Caco-2 (cell line): ENCODE measurements at places on chromosomes 1 and 21. TPM values are rescaled to one million over a fixed set of nuclear protein-coding genes. Genes with fewer than 3 reads are reported as not detected.
A peak's percentile ranks its signal among the peaks of the same experiment; 100 is the strongest.

GRCh38 chr1:47569681-47570470 lies 132.0 kb downstream of the FOXD2 start:
- no peaks in the 10 kb centered on the region for H3K27me3 ChIP-seq
- H3K4me1 ChIP-seq: peaks cover 12% of the 10 kb centered on the region
- peak; percentile 72 for DNase-seq
- H3K27ac ChIP-seq: no peak overlapping the region
- no peak overlapping the region for H3K4me3 ChIP-seq
- no peaks in the 10 kb centered on the region for H3K36me3 ChIP-seq

DNA sequence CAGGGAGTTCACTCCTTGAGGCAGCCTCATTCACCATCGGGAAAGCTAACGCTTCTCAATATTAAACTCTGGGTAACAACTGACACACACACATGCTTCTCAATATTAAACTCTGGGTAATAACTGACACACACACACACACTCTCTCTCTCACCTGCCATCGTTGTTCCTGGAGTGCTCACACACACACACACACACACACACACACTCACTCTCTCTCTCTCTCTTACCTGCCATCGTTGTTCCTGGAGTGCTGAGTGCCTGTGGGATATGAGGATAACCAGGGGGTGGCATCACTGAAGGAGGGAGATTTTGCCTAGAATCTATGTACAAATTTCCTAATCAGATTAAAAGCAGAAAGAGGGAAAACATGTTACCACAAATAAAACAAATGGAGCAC lies 17.1 kb upstream of the GUCA2A start:
- peaks cover 2% of the 10 kb centered on the region for H3K36me3 ChIP-seq
- H3K27ac ChIP-seq: no peak overlapping the region
- H3K4me3 ChIP-seq: no peak overlapping the region
- peaks cover 19% of the 10 kb centered on the region; the same call in 1 of the 2 replicates for H3K4me1 ChIP-seq
- no peaks in the 10 kb centered on the region for H3K27me3 ChIP-seq

- no peak overlapping the region for H3K4me3 ChIP-seq
- no peak overlapping the region for H3K27ac ChIP-seq
- DNase-seq: no peak
- H3K27me3 ChIP-seq: no peaks in the 10 kb centered on the region
- no peaks in the 10 kb centered on the region; the same call in 1 of the 2 replicates for H3K4me1 ChIP-seq
Observed at GRCh38 chr1:40873863-40874472, 11.8 kb upstream of the CITED4 start.

DNA sequence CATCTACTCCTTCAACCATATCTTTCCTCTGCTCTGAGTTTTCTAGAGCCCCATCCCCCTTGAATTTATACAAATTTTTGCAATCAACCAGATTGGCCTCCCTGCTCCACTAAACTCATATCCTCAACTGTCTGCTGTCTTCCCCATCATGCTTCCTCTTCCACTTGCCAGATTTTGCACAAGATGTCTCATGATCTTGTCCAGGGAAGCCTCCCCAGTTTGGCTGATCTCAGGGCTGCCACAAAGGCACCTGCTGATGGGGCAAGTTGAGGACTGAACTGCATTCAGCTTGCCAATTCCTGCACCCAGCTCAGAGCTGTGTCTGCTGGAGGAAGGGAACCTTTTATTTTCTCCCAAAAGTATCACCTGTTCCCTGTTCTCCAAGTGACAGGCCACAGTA lies 3.9 kb upstream of the KCNJ9 start:
- no peak for DNase-seq
- H3K27me3 ChIP-seq: no peaks in the 10 kb centered on the region
- no peaks in the 10 kb centered on the region for H3K36me3 ChIP-seq
- no peak overlapping the region for H3K4me3 ChIP-seq
- H3K4me1 ChIP-seq: no peaks in the 10 kb centered on the region
- H3K27ac ChIP-seq: no peak overlapping the region

DNA sequence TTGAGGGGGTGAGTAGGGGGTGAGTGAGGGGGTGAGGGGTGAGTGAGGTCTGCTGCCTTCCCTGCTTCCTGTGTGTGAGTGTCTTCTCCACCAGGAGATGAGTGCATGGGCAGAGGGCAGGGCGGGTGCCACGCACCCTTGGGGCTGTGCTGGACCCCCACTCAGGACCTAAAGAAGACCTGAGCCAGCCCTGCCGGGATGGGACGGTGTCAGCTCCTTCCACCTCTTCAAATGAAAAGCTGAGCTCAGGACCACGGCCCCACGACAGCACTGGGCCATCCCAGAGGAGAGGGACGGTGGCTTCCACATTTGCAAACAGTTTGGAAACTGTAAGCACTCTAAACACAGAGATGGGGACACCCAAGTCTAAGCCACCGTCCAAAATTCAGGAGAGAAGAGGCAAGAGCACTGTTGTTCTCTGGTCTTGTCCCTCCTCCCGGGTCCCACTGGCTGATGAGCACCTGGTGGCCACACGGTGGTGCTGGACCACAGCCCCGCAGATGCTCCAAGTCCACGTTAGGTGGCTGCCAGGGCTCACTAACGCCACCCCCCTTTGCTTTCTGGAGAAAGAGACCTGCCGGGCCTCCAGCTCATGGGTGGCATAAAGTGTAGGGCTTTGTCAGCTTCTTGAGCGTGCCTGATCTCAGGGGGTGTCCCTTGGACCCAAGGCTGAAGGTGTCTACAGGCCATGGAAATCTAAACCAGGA lies 32.1 kb downstream of the TMPRSS2 start:
- 0 out of 2 replicates have a peak, but pooled peaks cover 3% of the 10 kb centered on the region for H3K36me3 ChIP-seq
- no peaks in the 10 kb centered on the region for H3K27me3 ChIP-seq
- H3K4me1 ChIP-seq: peaks cover 34% of the 10 kb centered on the region
- no peak for DNase-seq
- H3K27ac ChIP-seq: no peak overlapping the region

DNA sequence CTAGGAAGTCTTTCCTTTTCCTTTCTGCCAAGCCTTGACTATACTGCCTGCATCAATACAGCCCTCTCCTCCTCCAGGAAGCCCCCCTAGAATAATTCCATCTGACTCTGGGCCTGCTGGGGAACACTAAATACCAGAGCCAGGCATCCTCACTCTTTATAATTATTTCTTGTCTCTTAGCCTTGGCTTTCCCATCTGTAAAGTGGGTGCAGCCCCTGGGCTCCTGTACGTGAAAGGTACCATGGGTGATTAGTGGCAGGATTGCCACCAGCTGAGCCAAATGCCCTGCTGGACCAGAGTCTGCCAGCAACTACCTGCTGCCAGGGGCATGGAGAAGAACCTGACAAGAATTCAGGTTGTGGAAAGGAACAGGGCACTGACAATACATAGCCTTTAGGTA lies 58.7 kb downstream of the LGR6 start:
- H3K27me3 ChIP-seq: no peaks in the 10 kb centered on the region
- DNase-seq: peak; percentile 8

DNA sequence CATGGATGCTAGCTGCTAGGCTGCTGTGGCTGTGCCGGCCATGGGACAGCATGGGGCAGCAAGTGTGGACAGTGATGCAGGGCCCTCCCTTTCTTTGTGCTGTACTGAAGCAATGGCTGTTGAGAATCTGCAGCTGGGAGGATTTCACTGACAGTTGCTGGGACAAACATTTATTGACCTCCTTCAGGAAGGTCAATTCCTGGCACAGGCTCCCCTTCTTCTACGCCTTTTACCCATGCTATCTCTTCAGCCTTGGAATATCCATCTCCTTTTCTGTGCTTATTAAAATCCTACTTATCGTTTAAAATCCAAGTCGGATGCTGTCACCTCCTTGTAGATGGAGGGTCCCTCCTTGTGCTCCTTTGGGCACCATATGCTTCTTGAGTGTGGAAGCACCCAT lies 213.1 kb upstream of the USP24 start:
- H3K36me3 ChIP-seq: no peaks in the 10 kb centered on the region
- H3K4me1 ChIP-seq: peaks cover 43% of the 10 kb centered on the region
- H3K27me3 ChIP-seq: no peaks in the 10 kb centered on the region
- no peak overlapping the region for H3K4me3 ChIP-seq
- H3K27ac ChIP-seq: peak overlapping the region; percentile 84
- no peak for DNase-seq

- no peak overlapping the region for H3K27ac ChIP-seq
- H3K27me3 ChIP-seq: no peaks in the 10 kb centered on the region
- no peaks in the 10 kb centered on the region for H3K36me3 ChIP-seq
- no peak for DNase-seq
- no peak overlapping the region for H3K4me3 ChIP-seq
Observed at GRCh38 chr1:207959141-207959825, 48.4 kb upstream of the CD34 start.

DNA sequence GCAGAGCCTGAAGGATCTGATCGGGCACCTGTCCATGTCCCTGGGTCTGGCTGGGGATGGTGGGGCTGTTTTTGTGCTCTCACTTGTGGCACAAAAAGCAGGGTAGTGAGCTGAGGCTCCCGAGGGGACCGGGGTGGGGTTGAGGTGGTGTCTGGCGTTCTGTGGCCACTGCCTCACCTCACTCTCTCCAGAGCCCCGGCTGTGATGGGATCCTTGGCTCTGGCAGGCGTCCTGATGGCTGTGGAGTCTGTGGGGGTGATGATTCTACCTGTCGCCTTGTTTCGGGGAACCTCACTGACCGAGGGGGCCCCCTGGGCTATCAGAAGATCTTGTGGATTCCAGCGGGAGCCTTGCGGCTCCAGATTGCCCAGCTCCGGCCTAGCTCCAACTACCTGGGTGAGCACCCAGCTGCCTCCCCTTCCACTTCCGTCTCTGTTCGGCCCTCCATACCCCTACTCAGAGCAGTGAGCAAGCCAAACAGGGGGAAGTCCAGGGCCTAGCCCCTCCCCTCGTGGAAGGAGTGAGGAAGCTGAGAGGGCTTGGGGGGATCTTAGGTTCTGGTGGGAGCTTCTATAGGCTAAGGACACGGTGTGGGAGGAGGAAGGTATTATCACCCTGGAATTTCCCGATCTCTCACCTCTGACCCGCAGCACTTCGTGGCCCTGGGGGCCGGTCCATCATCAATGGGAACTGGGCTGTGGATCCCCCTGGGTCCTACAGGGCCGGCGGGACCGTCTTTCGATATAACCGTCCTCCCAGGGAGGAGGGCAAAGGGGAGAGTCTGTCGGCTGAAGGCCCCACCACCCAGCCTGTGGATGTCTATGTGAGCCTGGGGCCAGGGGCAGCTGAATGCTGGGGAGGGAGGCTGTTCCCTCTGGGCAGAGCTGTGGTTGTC lies 7.0 kb downstream of the ADAMTSL4 start:
- DNase-seq: no peak
- peaks cover 33% of the 10 kb centered on the region for H3K4me1 ChIP-seq
- H3K4me3 ChIP-seq: no peak overlapping the region
- no peaks in the 10 kb centered on the region for H3K27me3 ChIP-seq

GRCh38 chr1:58575551-58576324 lies 1.3 kb downstream of the TACSTD2 start:
- DNase-seq: no peak
- H3K27me3 ChIP-seq: no peaks in the 10 kb centered on the region
- peaks cover 7% of the 10 kb centered on the region; the same call in 1 of the 2 replicates for H3K4me1 ChIP-seq
- H3K4me3 ChIP-seq: peak overlapping the region; percentile 66
- H3K36me3 ChIP-seq: no peaks in the 10 kb centered on the region
- H3K27ac ChIP-seq: peak overlapping the region; percentile 63

DNA sequence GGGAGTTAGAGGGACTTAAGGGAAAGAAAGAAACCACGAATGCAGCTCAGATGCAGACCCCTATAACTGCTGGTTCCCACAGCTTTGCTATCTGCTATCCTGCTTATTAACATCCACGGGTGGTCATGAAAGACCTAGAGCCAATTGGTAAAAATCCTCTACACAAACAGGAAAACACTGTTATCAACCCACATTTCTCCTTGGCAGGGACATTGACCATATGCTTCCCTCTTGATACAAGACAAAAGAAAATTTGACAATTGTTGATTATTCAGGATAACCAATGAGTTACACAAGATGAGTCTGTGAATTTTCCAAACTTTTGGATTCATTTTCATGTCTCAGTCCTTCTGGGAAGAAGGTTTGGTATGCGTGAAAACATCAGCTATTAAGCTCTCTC lies 90.4 kb downstream of the TIAM1 start:
- H3K27me3 ChIP-seq: no peaks in the 10 kb centered on the region
- H3K4me3 ChIP-seq: no peak overlapping the region
- no peak for DNase-seq
- no peak overlapping the region for H3K27ac ChIP-seq
- H3K4me1 ChIP-seq: no peaks in the 10 kb centered on the region

- H3K27ac ChIP-seq: no peak overlapping the region
- no peak overlapping the region for H3K4me3 ChIP-seq
- no peaks in the 10 kb centered on the region for H3K36me3 ChIP-seq
Observed at GRCh38 chr21:43603641-43604504, 55.4 kb downstream of the HSF2BP start.

GRCh38 chr1:60222360-60223115 lies 149.0 kb upstream of the C1orf87 start:
- no peak for DNase-seq
- no peak overlapping the region for H3K4me3 ChIP-seq
- no peak overlapping the region for H3K27ac ChIP-seq
- no peaks in the 10 kb centered on the region for H3K36me3 ChIP-seq
- H3K4me1 ChIP-seq: no peaks in the 10 kb centered on the region

GRCh38 chr21:22925032-22925431 lies 1926.8 kb downstream of the NCAM2 start:
- H3K36me3 ChIP-seq: no peaks in the 10 kb centered on the region
- H3K4me1 ChIP-seq: no peaks in the 10 kb centered on the region
- H3K4me3 ChIP-seq: no peak overlapping the region
- DNase-seq: no peak

GRCh38 chr1:202186327-202186726 lies 7.3 kb upstream of the LGR6 start:
- no peak overlapping the region for H3K4me3 ChIP-seq
- no peaks in the 10 kb centered on the region for H3K36me3 ChIP-seq
- H3K27ac ChIP-seq: no peak overlapping the region
- no peak for DNase-seq

Gene ESRRG
- 6.6 and 8.6 TPM in 2 replicates for total RNA-seq

Gene NR0B2
- 0.34 TPM in 1 of 2 replicates, not detected in the other for total RNA-seq

Gene VASH2
- total RNA-seq: 2.9 and 3.2 TPM in 2 replicates

Gene VWA5B1
- not detected in 2 replicates for total RNA-seq

Gene LRIG2
- total RNA-seq: 10.7 and 14.4 TPM in 2 replicates

Gene LCE1D
- not detected in 2 replicates for total RNA-seq

Gene RBM11
- 0.61 and 0.74 TPM in 2 replicates for total RNA-seq

Gene DDAH1
- total RNA-seq: 83.0 and 87.9 TPM in 2 replicates

Gene SERINC2
- 29.5 and 30.0 TPM in 2 replicates for total RNA-seq

Gene NEGR1
- total RNA-seq: 0.05 TPM in 1 of 2 replicates, not detected in the other

Gene KRTAP21-2
- not detected in 2 replicates for total RNA-seq
